Cardiac fibroblast (primary cell): ENCODE measurements at places on chromosomes 1 and 21.

DNA sequence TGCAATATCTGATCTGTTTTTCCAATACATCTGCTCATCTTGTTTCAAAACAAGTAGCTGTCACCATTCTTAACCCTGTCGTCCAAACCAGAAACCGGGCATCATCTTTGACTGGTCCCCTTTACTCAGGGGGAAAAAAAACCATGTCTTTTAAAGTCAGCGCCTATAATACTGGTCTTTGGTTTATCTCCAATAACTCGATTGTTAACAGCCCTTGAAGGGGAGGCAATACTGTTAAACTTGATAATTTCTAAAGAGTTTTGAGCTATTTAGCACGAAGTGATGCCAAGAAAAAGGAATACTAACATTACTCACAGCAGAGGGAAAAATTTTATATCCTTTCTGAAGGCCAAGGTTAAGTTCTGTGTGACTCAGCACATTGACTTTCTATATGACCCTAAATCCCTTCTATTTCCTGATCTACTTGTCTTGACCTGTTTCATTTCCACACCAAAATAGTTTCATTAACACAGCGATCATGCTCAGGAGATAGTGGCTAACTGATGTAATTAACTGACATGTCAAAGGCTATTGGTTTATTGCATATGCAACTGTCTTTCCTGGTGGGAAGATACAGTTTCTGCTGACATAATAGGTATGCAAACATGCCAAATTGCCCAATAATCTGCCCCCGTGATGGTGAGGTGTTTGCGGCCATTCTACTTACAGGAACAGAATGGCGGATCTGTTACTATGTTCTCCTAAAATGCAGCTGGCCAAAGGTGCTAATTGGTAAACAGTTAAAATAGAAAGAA lies 59.1 kb downstream of the NFIA start:
- DNase-seq, result peak; percentile 77

DNA sequence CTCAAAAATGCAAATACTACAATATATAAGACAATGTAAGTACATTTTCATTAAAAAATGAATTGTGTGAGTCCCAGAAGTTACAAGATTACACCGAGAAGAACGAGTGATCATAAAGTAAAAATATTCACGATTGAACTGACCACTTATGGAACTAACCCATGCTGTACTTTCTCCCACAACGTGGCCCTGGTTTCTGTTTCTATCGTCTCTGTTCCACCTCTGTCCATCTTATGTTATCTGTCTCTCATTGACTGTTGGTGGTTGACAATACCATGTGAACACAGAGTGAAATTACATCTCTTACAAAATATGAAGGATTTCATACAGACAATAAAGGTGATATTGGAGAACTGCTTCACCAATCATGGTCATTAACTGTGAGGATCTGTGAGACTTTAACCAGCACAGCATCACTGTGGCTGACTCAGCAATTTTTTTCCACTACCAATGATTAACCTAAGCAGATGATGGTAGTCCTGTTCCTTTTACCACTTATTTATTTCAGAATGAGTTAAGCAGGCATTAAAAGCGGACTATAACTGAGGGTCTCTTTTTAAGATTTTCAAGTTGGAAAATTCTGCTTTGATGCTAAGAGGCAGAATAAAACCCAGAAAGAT lies 165.1 kb downstream of the TGFB2 start:
- no peak for DNase-seq

- no peak for DNase-seq
These were observed 438.1 kb downstream of the PRDM2 start for GRCh38 chr1:14138135-14138506.

DNA sequence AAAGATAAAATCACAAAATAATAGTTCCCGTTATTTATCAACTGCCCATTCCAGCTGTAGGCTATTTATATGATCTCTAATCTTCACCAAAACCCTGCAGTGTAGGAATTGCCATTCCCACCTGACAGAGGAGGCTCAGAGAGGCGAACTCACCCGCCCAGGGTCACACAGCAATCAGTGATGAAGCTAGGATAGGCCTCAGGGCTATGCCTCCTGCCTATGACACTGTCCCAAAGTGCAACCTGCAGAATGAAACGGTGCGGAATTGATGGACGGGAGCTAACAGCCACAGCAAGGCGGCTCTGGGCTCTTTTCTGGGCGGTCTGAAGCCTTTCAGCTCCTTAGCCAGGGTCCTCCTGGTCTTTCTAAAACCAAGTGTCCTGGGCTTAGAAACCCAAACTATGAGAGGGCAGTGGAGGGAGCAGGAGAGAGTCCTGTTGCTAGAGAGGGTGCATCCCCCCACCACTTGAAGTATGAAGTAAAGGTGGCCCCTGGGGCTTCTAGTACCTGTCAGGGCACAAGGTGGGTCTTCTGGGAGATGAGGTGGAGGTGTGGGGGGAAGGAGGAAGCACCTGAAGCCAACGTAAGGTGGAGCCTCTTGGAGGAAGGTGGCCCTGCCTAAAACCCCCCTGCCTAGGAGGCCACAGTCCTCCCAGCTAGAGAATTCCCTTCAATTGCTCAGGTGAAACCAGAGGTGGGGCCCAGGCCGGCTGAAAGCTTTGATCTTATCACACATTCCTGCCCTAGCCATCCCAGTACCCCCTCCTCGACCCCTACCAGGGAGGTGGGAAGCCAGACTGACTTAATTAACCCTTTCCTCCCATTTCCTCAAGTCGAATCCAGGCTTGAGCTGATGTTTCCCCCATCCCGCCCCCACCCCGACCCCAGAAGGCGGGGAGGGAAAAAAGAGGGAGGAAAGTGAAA lies 14.8 kb downstream of the HSPG2 start:
- DNase-seq, result no peak

DNA sequence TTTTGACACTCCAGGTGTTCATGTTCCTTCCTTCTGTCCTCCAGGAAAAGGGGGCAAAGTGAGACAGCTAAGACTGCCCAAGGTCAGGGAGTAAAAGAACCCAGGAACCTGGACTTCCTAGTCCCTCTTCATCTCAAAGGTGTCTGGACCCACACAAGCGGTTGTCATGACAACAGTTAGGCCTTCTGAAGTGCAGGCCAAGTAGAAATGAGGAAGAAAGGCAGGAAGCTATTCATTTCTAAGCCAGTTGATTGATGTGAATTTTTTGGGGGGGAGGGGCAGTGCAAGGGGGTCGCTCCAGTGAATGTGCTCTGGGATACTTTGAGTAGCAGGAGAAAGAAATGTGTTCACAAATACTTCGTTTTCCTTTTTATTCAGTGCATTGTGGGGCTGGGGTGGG lies 114.3 kb downstream of the NAV1 start:
- no peak for DNase-seq

- no peak for DNase-seq
These were observed 38.0 kb downstream of the CHD5 start for GRCh38 chr1:6142036-6142621.

GRCh38 chr1:213122514-213122929 lies 71.5 kb downstream of the RPS6KC1 start:
- peak; percentile 75 for DNase-seq

DNA sequence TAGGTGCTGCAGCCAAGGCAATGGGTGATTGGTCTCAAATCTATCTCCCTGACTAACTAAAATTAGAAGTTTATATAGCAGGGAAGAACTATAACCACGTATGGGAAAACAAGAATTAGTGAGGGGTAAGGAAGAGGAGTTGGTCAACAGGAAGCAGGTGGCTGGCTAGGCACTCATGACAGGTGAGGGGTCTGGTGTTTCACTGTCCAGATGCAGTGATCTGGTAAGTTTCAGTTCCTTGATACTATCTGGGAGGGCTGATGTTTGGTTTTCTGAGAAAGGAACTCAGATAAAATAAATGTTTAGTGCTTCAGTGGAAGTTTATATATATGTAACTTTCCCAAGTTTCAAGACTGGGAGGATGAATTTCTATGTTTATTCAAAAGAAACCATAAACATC lies 11.6 kb upstream of the POU2F1 start:
- no peak for DNase-seq

GRCh38 chr1:230176871-230177411 lies 109.9 kb downstream of the GALNT2 start:
- DNase-seq, result peak; percentile 84

- no peak for DNase-seq
These were observed 30.6 kb downstream of the QSOX1 start for GRCh38 chr1:180185281-180185680.

- DNase-seq, result no peak
These were observed 22.3 kb upstream of the NR5A2 start for GRCh38 chr1:200005165-200005564.

- DNase-seq, result peak; percentile 13
These were observed 280.4 kb upstream of the C1orf105 start for GRCh38 chr1:172140072-172140471.

DNA sequence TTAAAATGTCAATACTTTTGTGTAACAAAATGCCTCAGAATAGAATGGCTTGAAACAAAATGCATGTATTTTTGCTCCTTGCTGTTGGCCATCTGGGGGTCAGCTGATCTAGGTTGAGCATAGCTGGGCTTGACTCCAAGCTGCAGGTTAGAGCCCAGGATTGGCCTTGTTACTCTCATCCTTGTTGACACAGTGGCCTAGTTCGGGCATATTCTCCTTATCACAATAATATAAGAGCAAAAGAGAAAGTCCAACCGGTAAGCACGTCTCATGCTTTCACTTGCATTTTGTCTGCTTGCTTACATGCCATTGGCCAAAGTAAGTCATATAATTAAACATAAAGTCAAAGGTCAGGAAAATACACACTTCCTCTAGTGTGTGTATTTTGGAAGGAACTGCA lies 456.2 kb downstream of the KCNT2 start:
- no peak for DNase-seq

- DNase-seq, result no peak
These were observed 22.7 kb downstream of the CHML start for GRCh38 chr1:241617426-241617825.

DNA sequence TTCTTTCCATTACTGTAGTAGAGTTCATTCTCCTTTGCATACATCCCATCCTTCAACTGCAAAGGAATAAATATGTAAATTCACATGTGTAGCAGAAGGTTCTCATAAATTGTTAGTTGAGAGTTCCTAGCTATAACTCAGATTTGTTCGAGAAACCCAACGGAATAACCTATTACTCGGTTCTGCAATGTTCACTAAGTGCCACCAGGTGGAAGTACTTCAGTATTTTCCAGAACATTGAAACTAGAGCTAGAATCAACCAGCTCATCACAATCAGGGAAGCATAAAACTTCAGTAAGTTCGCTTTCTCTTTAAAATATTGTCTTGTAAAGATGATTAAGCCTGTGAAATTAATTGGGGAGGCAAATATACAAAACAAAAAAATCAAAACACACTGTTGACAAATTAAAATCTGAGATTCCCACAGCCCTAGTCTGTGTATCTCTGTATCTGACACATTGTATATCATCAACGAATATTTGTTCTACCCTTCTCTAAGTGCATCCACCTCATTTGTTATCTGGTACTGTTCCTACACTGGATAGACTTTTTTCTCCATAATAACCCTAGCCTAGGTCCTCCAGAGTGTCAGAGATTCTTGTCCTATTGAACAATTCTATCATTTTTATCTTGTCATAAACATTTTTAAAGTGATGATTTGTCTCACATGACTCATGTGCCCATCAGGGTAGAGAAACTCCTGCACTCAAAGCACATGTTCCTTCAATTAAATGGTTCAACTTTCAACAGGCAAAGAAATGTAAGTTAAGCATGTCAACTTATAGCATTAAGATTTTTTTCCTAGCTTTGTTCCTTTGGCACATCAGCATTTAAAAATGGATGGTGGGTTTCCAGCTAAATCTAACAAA lies 31.9 kb downstream of the MROH9 start:
- DNase-seq, result peak; percentile 75

GRCh38 chr1:101769520-101769919 lies 227.2 kb downstream of the OLFM3 start:
- peak; percentile 3 for DNase-seq

DNA sequence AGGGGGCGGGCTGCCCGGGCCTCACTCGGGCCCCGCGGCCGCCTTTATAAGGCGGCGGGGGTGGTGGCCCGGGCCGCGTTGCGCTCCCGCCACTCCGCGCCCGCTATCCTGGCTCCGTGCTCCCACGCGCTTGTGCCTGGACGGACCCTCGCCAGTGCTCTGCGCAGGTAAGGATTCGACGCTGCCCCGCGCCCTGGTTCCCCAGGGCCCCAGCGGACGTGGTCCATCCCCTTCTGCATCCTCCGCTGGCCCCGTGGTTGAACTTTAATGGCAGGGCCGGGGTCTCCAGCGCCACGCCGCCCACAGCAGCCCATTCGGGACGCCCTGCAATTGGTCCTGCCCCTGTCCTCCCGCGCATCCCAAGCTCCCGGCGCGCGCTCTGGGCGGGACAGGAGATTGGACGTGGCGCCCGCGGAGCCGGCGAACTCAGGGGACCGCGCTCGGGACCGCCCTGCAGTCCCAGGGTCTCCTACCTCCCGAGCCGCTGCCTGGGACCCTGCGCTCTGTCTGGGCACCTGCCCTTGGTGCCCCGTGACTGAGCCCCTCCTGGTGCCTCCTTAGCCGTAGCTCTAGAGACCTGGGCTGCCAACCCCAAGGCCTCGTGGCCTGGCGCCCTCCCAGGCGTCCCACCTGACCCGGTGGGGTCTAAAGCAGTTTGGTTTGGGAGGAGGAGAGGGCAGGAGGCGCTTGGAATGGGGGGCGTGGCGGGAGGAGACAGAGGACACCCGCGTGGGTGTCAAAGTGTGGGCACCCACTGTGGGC lies at the start of gene ALPL:
Gene ALPL, plus strand, starts transcription at position 73 of the 762 bp plus-strand sequence. CDS start 44,659 bp downstream, outside the sequence.
- no peak for DNase-seq

DNA sequence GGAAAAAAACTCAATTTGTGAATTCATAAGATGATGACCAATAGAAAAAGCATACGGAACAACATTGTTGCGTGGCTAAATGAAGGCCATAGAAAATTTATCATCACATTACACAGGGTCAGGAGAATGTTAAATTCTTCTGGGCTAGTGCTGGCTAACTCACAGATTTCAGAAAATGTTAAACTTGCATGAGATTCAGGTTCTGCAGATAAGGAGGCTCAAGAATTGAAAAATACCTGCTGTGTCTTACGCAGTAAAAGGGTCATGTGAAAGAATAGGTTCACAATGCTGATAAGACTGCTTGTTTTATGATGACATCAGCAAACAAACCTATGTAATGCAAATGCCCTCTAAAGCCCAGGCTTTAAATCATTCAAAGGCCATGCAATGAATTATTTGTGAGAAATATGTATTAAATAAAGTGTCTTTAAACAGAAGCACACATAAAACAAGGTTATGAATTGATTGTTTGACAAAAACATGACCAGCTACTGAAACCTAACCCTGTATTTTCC lies 378.8 kb downstream of the USP25 start:
- DNase-seq, result no peak

DNA sequence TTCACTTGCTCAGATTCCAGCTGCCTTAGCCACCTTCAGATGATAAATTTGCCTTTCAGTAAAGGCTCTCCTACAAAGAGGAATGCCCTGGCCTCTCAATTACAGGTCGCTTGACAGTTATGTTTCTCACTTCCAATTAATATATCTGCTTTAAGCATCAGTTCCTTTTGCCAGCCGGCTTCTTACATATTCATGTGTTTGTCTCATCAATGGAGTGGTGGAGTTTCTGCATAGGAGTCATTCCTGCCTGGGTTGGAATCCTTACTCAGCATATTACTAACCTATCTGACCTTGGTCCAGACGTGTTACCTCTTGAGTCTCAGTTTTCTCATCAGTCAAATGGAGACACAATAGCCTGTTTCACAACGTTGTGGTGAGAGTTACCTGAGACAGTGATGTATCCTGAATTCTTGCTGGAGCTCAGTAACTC lies 9.4 kb upstream of the SESN2 start:
- no peak for DNase-seq

GRCh38 chr1:64969305-64970046 lies 3.1 kb upstream of the JAK1 start:
- peak; percentile 40 for DNase-seq

GRCh38 chr1:214707306-214708087 lies 104.5 kb downstream of the CENPF start:
- peak; percentile 73 for DNase-seq
